Kidney (tissue), 22 donors: ENCODE measurements at places on chromosomes 6 and 20.

DNA sequence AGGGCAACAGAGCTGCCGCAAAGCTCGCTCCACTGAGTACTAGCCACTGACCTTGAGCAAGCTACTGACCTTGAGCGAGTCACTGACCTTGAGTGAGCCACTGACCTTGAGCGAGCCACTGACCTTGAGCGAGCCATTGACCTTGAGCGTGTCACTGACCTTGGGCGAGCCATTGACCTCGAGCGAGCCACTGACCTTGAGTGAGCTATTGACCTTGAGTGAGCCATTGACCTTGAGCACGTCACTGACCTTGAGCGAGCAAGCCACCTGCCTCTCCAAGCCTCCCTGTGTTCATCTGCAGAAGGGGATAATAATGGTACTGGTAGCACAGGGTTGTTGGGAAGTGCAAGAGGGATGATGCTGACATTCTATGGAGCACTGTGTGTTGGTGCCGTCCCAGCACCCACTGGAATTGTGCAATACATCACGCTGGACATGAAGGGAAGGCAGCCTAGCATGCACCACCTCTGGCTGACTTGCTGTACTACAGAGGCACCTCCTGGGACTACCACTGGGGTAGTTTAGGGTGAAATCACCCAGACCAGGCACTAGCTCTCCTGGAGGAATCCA is 60.2 kb downstream of the CTCFL start:
- DNase-seq, result no peak

- DNase-seq, result no peak
Measured at GRCh38 chr20:33839591-33839990, 28.4 kb downstream of the CHMP4B start.

DNA sequence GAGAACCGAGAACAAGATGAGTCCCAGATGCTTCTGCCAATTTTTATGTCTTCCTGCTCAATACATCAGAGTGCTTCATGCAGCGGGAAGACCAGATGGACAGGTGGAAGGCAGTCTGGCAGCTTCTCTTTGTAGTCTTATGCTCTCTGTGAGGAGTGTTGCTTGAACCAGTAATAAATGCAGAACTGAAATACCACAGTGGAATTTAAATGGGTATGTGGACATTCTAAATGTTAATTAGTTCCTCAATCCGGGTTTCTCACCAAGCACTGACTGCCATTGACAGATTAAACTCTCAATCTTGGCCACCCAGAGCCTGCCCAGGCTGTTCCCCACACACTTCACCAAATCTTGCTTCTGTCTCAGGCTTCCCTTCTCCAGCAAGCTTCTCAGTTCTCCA is 695.5 kb upstream of the CHD6 start:
- no peak for DNase-seq

- DNase-seq, result no peak
Measured at GRCh38 chr20:44594730-44595129, 12.4 kb downstream of the PKIG start.

- no peak for DNase-seq
Measured at GRCh38 chr20:40809361-40809760, 120.3 kb upstream of the MAFB start.
